Activated naive CD4-positive, alpha-beta T cell treated with anti-CD3 and anti-CD28 coated beads for 36 hours (primary cell): ENCODE measurements at places on chromosomes 4 and X. TPM values are rescaled to one million over a fixed set of nuclear protein-coding genes. Genes with fewer than 3 reads are reported as not detected.

The USP53 gene
- total RNA-seq, result 9.3 TPM

The TRO gene
- total RNA-seq, result 2.7 TPM

The ARR3 gene
- total RNA-seq, result not detected

The SHROOM3 gene
- 0.12 TPM for total RNA-seq

The FGFBP2 gene
- not detected for total RNA-seq

The ADRA2C gene
- total RNA-seq, result not detected

The DRD5 gene
- not detected for total RNA-seq

The PIGA gene
- total RNA-seq, result 26.8 TPM

The PPP2R3B gene
- total RNA-seq, result 33.8 TPM
